ENCODE measurements at places on chromosomes 4 and X. TPM values are rescaled to one million over a fixed set of nuclear protein-coding genes. Genes with fewer than 3 reads are reported as not detected.

Gene CYLC1
- not detected for total RNA-seq

Gene SSX1
- not detected for total RNA-seq

Gene USP17L5
- total RNA-seq = not detected

DNA sequence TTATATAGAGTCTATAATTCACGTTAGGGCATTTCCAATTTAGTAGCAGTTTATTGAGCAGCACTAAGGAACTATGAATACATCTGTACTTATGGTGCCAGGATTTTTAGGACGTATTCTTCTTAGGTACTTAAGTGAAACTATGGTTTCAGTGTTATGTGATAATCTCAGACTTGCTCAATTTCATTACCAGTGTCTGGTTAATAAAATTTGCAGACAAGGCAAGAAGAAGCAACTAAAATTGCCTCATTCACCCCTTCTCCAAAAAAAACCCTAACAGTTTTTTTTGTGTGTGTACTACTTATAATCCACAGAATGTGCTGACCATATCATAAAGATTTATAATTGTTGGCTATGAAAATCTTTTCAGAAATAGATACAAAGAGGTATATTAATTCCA lies 6.0 kb upstream of the CXCL10 start:
- DNase-seq = no peak

DNA sequence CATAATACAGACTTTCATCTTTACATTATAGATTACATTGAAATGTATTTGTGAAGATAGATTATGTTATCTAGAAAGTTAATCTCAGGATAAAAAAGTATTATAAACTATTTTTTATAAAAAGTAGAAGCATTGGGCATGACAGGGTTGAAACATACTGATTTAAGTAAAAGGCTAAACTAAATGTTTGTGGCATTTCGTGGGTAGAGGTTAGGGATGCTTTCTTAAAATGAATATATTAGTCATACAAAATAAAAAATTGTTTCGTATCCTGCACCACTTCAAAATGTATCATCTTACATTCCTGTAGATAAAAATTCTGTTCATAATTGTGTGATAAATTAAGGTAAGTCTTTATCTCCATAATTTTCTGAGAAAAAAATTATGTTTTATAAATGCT lies 603.6 kb downstream of the SPRY1 start:
- DNase-seq = no peak

DNA sequence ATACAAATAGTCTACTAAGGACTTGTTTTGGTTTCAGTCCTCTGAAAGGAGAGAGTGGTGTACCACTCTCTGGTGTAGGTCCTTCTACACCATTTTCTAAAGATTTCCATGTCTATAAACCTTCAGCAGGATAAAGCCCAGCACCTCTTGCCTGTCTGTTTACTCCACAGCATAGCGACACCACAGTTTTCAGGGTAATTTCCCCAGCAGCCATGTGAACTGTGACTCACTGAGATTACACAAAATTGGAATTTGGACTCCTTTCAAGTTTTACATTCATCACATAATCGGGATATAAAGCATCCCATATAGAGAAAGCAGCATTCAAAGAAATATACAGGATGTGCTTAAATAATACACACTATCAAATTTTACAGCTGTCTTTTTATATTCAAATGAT lies 229.6 kb downstream of the PRDM5 start:
- no peak for DNase-seq

- no peak for DNase-seq
Measured at GRCh38 chr4:150625033-150625432, 43.1 kb downstream of the MAB21L2 start.

DNA sequence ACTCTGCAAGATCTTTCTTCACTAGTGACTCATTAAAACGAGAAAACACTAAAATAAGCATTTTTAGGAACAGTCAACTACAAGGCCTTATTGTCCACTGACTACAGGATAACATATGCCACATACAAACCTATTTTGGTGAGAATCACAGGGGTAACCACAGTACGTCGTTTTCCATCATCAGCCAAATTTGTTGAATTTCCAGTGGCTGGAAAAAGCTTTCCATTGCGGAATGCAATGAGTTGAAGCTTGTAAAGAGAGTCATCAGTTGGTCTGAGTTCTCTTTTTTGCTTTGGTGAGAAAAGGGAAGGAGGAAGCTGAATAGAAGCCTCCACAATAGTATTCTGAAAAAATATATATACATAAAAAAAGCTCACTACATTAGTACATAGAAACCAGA lies 102.4 kb downstream of the ADGRA3 start:
- no peak for DNase-seq

DNA sequence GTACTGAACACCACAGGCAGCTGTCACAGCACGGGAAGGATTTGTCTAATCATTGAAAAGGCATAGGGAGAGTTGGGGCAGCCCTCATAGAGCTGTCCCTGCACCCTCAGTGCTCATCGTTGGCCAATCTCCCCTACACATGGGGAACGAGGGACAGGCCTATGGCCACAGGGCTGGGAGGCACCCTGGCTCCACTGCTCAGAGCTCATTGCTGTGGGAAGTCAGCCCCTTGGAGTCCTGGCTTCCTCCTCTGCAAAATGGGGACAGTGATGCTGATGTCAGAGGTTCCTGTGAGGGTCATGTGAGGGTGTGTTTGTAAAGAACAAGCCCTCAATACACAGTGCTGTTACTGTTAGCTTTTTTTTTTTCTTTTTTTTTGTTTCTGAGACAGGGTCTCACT lies 19.3 kb upstream of the HTRA3 start:
- no peak for DNase-seq

DNA sequence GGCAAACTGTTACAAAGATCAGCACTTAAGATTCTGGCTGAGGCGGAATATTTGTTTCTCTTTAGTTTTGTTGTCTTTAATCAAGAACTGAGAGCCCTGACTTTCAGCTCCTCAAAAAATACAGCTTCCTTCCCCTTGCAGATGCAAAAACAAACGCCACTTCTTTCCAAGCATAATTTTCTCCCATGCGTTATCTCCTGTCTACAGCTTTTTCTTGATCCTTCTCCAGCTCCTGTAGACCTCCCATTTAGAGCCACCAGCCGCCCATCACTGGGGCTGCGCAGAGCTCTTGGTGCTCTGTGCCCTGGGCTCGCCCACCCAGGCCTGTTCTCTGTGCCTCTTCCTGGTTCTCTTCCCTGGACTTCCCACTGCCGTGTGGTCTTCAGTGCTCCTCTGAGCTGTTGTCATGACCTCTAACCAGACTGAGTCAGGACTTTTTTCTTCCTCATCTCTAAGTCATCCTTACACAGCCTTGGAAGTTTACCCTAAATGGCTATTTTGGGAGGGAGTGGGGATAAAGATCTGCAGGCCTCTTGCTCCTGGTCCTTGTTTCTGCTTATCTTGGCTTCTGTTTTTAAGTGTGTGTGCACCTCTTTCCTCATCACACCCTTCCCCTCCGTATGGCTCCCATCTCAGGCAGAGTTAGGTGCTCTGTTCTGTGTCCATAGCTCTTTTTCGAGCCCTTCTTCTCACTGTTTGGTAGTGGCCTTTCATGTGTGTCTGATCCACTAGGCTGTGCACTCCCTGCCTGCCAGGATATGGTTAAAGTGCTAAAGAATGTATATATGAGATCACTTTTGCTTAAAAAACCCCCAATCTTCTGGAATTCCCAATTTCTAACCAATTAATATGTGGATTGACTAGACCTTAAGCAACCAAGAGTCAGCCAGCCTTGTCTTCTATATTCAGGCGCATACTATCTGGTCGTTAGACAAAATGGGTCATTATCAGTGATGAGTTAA lies 122.5 kb downstream of the PTTG2 start:
- no peak for DNase-seq

GRCh38 chr4:76078033-76078613 lies 3.6 kb downstream of the ART3 start:
- no peak for DNase-seq

DNA sequence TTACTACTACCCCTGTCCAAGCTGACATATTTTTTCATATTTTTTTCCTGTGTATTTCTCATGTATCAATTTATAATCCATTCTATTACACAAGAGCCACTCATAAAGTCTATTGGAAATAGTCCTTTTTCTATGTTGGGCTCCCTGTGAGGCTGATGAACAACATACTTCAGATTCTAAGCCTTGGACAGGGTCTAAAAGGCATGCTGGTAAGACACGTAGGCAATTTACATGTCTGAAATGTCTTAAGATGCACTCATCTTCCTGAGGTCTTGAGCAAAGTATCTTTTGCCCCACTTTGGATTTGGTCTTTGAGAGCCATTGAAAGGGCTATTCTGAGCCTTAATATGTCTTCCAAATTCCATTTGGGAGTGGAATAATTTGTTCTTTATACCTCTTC lies 31.8 kb downstream of the OCIAD1 start:
- no peak for DNase-seq

GRCh38 chr4:114734594-114734993 lies 136.0 kb downstream of the UGT8 start:
- DNase-seq = no peak
